ENCODE measurements at places on chromosomes 16 and 17. TPM values are rescaled to one million over a fixed set of nuclear protein-coding genes. Genes with fewer than 3 reads are reported as not detected.

MT1F gene
- 16.4 TPM for total RNA-seq

GRCh38 chr16:57617604-57618111, 10.8 kb upstream of the ADGRG1 start:
- no peak for DNase-seq

DNA sequence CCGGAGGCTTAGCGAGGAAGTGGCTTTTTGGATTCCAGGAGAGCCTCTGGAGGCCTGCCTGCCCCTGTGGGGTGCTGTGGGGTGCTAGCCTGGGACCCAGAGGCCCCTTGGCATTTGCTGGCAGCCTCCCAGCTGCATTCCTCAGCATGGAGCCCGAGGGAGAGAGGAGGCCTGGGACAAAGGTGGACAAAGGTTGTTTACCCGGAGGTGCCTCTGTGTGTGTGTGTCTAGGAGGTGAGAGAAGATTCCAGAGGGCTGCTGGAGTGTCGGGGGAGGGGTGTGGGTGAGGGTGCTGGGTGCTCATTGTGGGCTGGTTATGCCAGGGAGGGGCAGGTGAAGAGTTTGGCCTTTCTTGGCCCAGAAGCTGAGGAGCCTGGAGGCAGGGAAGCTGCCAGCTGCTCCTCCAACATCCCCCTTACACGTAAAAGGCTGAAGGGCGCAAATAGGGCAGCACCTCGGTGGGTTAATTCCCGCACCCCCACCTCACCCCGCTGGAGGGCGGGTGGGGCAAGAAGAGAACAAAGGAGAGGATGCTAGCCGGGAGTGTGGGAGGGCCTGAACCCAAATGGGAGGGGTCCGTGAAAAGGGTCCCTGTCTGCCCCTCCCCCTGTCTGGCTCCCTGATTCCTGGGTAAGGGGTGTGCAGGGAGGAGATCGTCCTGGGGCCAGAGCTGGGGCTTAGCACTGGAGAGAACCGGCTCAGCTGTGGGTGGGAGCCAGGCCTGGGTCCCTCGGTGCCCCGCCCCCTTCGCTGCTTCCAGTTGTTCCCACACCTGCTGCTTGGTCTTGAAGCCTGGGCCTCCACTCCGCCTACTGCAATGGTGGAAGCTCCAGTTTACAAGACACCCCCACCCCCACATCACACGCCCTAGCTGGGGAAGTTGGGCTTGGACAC, 9.9 kb downstream of the HEXIM2 start:
- no peak for DNase-seq

CHST5 gene
- not detected for total RNA-seq

DNA sequence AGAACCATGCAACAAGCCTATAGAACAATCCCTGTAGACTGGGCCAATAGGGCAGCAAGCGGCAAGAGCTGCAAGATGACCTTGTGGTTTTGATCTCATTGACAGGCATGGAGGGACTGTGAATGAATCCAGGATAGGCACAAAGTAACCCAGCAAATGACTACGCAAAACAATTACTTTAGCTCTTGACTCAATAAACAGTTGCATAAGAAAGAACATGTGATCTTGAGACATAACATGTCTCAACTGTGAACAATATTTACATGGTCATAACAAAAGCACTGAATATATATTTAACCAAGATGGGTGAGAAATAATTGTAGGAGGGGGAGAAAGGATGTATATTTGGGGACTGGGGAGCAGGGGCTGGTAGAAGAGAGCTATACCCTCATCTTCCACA, 313.7 kb upstream of the CDH5 start:
- no peak for DNase-seq

GRCh38 chr16:68851601-68852000, 8.3 kb downstream of the TANGO6 start:
- DNase-seq = no peak

DNA sequence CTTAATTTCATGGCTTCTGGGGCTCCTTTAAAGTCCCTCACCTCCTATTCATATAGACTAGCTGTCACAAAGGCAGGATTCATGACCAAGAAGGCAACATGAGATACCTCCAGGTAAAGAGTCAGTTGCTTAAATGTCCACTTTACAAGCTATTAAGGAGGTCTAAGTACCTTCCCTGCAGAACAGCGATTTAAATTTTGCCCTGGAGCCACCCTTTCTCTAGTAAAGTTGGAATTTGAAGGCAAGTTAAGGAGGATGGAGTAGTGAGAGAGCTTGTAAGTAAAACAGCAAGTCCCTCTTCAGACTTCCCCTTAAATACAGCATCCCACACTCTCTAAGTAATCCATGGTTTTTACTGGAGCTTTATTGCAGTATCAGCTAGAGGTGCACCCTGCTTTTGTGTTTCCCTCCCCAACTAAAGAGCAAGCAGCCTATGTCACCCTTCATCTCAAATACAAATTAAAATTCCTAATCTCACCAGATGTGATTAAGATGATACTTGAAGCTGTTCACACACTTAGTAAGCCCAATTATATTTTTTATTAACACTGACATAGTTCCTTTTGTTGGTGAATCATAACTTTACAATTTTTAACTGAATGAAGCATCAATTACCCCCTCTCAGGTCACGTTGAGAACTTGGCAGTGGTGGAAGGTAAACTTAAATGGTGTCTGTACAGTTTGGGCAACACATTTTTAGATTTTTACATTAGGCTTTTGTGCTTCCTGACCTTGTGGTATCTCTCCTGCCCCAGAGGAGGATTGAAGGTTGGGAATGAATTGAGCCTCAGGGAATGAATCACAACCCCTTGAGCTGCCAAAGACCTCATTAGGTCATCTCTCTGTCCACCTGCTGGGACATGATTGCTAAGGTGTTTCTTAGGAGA, 108.9 kb downstream of the TANGO6 start:
- no peak for DNase-seq

LAT gene
- total RNA-seq = 333 TPM

DNA sequence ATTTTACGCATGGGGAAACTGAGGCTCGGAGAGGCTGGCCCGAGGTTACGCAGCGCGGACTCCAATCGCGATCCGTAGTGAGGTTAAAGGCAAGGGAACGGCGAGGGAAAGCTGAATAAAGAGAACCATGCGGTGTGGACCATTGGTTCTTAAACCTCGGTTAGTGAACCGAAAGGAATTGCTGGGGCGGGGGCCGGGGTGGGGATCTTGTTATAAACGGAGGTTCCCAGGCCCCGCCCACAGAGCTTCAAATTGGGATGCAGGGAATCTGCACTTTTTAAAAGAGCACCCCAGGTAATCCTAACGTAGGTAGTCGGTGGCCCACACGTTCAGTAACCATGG, 524 bp downstream of the IQCK start:
- DNase-seq = no peak

AOC2 gene
- total RNA-seq = 1.0 TPM

DNA sequence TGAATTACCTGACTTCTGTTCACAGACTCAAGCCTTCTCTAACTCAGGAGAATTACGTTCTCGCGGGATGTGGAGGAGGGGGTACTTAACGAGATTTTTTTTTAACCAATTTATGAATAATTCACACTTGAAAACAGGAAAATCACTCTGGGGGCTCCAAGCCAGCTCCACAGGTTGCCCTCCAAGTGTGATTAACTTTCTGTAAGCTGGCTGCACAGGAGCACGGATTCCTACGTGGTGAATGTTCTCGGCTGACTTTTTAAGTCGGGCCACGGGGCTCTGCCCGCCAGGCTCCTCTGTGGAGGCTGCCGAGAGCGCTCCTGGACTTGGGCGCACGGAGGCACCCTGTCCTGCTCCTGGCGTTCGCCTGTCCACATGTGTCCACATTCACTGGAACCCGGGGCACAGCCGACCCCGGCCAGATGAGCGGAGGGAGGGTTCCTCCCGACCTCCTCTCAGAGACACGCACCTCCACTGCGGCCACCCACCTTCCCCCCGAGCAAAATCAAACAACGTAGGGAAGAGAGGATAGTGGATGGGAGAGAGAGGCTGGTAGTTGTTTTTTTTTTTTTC, 147.1 kb upstream of the CHMP6 start:
- DNase-seq = no peak

Measured in activated CD4-positive, alpha-beta memory T cell treated with anti-CD3 and anti-CD28 coated beads, Interleukin-2, amount 10 ng/mL, durations not matched to agents 7 days and 5 days (primary cell).